NCI-H69 (cell line): ENCODE measurements at places on chromosomes 6 and 20.
A peak's percentile ranks its signal among the peaks of the same experiment; 100 is the strongest.

DNA sequence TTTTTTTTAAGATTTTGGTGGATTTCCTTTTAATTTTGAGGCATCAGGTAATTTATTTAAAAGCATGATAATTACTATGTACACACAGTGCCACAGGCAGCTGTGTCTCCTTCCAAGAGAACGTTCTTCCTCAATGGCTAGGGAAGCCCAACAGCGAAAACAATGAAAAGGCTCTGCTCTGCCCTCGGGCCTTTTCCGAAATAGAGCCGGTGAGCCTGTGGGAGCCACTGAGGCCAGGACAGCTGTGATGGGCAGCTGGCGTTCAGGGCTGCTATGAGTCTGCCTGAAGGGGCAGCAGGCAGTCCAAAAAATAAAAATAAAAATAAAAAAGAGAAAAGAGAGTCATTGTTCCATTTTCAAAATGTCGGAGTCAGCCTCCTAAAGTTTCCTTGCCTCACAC, 443.8 kb downstream of the KIF16B start:
- DNase-seq: peak; percentile 99

- no peak for DNase-seq
These were observed 38.6 kb downstream of the CEBPB start for GRCh38 chr20:50229156-50229607.

GRCh38 chr20:60905919-60906318, 346.1 kb upstream of the CDH4 start:
- DNase-seq: no peak

DNA sequence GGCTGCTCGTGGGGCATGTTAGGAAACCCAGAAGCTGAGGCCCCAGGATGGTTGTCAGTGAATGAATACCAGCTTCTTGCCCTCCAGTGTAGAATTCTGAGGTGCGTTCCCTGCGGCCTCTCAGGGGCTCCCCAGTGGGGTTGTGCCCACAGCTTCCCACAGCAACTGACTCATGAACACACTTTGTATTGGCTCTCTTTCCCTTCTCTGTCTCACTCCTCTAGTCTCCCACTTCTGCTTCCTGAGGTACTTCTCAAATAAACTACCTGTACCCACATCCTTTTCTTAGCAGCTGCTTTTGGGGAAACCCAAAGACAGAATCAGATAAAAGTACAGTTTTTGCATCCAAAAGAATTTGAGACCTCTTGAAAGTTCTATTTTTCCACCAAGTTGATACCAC, 107.7 kb upstream of the JAG1 start:
- no peak for DNase-seq

DNA sequence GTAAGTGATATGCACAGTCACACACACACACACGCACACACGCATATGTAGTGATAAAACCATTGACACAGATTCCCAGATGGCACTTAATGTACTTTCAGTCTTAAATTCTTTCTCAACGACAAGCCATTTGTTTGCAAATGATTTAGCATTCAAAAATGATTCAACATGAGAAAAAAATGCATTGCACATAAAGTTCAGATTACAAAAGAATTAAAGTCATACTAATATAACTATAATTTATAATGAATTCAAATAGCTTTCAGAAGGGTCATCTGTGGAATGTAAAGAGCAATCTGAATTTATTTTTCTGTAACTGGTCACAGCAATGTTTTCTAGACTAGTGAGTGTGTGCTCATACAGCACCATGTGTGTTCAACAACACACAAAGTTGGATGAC, 521.6 kb upstream of the ZNF337 start:
- no peak for DNase-seq

DNA sequence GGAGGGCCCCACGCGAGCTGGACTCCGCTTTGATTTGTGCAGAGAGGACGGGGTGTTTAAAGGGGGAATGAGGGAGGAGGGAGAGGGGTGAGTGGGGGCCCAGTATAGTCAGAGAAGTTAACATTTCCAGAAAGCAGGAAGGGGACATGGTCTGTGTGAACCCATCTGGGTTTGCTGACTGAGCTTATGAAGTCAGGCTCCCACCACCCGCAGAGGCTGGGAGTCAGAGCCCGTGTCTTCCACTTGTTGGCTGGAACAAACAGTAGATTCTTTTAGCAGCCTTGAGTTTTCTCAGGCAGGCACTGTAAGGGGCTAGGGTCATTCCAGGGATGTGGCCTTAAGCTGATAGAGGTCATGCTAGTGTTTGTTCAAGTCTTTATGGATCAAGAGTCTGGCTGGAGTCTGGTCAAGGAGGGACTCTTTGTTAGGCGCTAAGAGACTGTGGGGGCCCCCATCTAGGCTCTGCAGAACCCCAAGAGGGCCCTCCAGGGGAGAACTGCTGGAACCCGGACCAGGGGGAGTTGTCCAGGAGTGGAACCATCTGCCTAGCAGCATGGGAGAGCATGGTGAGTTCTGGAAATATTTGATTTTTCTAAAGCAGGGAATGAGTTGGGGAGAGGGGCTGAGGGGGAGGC, 31.1 kb upstream of the FOXQ1 start:
- DNase-seq: no peak

GRCh38 chr20:48683467-48684175, 144.2 kb downstream of the PREX1 start:
- no peak for DNase-seq

GRCh38 chr20:23867152-23867776, 12.3 kb downstream of the CST5 start:
- DNase-seq: no peak

DNA sequence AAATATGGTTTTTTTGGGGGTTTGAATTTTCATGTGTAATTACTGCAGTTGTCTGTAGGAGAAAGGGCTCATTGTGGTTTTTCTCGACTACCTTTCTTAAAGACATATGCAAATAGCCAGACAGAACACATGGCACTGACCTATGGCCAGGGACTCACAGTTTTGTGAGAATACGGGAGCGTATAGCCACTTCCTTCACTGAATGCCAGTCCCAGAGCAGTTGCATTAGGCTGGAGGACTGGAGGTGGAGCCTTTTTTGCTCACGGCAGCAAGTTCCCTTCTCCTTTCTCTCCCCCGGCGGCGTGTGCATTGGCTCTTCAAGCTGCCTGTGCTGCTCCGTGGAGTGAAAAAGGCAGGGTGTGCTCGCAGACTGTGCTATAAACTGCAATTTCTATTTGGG, 114.9 kb downstream of the AKAP7 start:
- peak; percentile 92 for DNase-seq

GRCh38 chr6:55980627-55981211, 105.3 kb upstream of the BMP5 start:
- peak; percentile 71 for DNase-seq

GRCh38 chr6:12200761-12201160, 89.4 kb upstream of the EDN1 start:
- no peak for DNase-seq
